CD4-positive, alpha-beta T cell treated with Interleukin-15 for 4 hours (primary cell): ENCODE measurements at places on chromosomes 5 and 9.

DNA sequence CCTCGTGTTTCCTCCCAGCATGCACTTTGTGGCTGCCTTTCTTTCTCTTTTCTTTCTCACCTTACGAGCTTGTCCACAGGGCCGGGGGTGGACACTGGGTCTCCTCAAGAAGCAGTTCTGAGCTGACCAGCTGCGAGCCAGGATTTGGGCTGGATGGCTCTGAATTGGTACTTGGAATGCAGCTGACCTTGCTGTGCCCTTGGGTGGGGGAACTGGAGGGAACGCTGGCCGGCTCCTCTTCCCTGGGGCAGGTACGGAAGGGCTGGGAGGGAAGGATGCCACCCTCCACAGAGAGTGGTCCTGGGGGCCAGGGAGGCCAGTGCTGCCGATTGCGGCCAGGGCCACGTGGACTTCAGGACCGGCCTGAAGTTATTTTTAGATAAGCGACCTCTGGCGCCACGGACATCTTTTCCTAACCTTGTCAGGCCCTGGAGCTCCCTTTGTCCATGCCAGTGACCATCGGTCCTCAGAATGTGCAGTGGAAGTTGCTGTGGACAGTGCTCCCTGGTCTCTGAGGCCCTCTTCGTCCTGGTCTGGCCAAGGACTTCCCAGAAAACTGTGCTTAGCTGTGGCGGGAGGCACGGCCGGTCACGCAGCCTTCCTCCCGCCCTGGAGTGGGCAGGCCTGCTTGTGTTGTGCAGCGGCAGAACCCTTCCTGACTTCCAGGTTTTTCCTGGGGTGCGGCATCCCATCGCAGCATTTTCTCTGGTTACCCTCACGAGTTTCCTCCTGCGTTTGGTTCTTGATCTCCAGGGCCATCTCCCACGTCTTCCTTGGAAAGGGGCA lies 13.5 kb upstream of the AHRR start:
- no peak for DNase-seq

- peak; percentile 54 for DNase-seq
Observed at GRCh38 chr9:98075332-98075805, 18.8 kb downstream of the NANS start.

DNA sequence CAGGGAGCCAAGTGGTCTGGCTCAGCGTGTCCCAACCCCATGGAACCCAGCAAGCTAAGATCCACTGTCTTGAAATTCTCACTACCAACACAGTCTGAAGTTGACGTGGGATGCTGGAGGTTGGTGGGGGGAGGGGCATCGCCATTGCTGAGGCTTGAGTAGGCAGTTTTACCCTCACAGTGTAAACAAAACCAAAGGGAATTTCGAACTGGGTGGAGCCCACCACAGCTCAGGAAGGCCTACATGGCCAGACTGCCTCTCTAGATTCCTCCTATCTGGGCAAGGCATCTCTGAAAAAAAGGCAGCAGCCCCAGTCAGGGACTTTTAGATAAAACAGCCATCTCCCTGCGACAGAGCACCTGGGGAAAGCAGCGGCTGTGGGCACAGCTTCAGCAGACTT lies 17.1 kb upstream of the FBXL17 start:
- DNase-seq = no peak

- no peak for DNase-seq
Observed at GRCh38 chr5:54547711-54548250, 30.2 kb downstream of the SNX18 start.

- DNase-seq = no peak
Observed at GRCh38 chr5:11904265-11904906, at the start of gene CTNND2. TSS of gene CTNND2 (minus strand) at chr5:11904446. CDS start at chr5:11903853, 593 bp downstream.

DNA sequence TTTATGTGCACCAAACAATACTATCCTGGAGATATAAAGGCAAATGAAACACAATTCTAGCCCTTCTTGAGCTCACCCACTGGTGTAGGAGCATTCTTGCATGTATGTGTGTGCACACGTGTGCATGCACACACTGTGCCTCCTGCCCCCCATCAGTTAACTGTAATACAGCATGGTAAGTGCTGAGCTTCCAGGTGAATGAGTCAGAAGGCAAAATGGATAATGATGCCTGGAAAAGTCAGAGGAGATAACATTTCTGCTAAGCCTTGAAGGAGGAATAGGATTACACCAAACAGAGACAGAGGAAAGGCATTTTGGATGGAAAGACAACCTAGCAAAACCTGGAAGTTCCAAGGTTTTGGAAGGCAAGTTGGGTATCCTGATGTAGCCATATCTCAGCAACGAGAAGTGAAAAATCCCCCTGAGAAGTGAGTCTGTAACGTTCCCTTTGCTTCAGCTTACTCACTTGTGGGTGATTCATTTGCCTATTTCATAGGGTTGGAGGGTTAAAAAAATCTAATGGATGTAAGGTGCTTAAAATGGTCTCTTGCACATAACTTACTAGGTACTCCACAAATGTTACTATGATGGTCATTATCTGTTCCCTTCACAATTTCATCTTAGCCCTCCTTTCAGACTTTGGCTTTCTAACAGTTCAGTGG lies 101.4 kb upstream of the STC2 start:
- DNase-seq = no peak

- no peak for DNase-seq
Observed at GRCh38 chr9:117523531-117524153, 108.8 kb upstream of the ASTN2 start.

DNA sequence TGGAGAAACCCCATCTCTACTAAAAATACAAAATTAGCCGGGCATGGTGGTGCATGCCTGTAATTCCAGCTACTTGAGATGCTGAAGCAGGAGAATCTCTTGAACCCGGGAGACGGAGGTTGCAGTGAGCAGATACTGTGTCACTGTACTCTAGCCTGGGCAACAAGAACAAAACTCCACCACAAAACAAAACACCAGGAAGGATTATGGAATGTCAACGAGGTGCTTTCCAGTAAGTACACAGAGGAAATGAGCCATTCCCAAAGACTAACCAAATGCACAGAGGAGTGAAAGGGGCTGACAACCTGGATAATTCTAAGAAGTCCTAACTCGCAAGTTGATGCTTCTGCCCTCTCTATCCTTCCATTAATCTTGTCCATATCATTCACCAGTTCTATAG lies 126.1 kb upstream of the RETREG1 start:
- DNase-seq = no peak

DNA sequence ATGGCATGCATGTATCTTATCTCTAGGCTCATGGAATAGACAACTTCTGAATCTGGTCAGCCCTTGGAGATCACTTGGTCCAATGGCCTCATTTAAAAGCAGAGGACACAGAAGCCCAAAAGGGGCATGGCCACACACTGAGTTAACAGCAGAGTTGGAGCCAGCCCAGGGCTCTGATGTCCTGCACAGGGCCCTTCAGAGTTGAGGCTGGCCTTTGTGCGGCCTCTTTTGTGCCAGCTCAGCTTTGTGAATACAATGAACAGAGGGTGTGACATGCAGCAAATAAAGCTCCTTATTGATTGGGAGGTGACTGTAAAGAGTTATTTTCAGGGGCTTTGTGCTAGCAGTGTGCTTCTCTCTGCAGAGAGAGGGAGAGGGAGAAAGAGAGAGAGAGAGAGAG lies 150.1 kb upstream of the STK32A start:
- DNase-seq = no peak

GRCh38 chr5:84058561-84058960 lies 326.1 kb downstream of the EDIL3 start:
- no peak for DNase-seq

GRCh38 chr5:94329115-94329514 lies 289.3 kb downstream of the KIAA0825 start:
- DNase-seq = no peak
